Astrocyte of the spinal cord (primary cell): ENCODE measurements at places on chromosomes 16 and 17.
A peak's percentile ranks its signal among the peaks of the same experiment; 100 is the strongest.

- DNase-seq, result no peak
Observed at GRCh38 chr17:19978209-19978802, 678 bp upstream of the AKAP10 start.

GRCh38 chr16:87344165-87344930, 27.2 kb upstream of the C16orf95 start:
- peak; percentile 27 for DNase-seq

GRCh38 chr17:74520790-74521480, 10.3 kb downstream of the CD300LB start:
- no peak for DNase-seq

GRCh38 chr16:27344721-27345120, 30.9 kb downstream of the IL4R start:
- DNase-seq, result no peak

- no peak for DNase-seq
Observed at GRCh38 chr17:72498364-72499210, 377.8 kb downstream of the SOX9 start.

GRCh38 chr17:8859804-8860430, 7.6 kb downstream of the PIK3R6 start:
- no peak for DNase-seq

- no peak for DNase-seq
Observed at GRCh38 chr17:6105649-6106007, 35.4 kb downstream of the WSCD1 start.

DNA sequence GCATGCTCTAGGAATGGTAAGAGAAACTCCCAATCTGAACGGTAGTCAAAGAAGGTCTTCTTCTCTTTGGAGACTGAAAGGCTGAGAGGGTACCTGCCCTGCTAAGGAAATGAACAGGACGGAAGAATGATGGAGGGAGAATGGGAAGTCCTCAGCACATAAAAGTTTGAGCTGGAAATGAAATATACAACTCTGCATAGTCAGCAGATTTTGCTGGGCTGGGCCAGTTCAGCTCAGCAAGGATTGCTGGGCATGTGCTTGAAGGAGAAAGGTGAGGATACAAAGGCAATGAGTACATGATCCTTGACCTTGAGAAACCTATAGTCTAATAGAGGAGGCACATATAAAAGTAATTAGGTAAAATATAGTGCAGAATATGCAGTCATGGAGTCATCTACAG, 669.3 kb downstream of the MAF start:
- no peak for DNase-seq

DNA sequence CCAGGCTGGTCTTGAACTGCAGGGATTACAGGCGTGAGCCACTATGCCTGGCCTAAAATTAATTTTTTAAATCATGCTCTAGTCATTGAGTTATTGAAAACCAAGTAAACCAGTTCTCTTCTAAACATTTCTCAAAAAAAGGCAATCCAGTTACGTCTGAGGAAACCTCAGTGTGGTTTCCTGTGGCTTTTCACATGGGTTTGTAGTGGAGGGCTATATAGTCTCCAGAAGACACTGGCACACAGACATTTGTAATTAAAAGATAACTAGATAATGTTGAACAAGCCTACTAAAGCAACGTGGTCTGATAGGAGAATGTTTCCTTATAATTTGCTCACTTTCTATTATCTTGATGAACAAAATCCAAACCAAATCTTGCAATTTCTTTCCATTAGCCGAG, 5.2 kb upstream of the TOB1 start:
- no peak for DNase-seq

DNA sequence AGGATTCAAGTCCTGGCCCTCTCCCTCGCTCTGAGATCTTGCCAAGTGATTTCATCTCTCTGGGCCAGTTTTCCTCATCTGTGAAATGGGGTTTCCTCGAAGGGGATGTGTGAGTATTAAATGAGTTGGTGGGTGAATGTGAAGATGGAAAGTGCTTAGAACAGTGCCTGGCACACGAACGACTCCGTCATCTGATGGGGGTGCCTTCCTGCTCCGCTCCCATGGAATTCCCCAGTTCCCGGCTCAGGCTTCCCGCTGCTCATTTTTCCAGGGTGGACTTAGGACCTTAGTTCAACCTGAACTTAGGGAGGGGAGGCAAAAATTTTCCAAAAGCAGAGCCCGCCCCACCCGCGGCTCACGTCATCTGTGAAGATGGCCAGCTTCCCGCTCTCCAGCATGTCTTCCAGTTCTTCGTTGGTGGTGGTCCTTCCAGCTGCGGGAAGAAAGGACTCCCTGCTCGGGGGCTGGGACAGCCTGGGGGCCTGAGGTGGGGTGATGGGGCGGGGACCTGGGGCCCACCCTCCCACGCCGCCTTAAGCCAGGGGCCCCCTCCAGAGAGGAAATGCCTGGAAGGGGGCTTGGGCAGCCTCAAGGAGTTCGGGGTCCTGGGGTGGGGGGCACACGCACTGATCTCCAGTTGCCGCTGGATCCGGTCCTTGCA, 11.4 kb downstream of the HSD3B7 start:
- DNase-seq, result no peak

GRCh38 chr16:1486551-1487390, 2.0 kb downstream of the PTX4 start:
- no peak for DNase-seq

- DNase-seq, result peak; percentile 50
Observed at GRCh38 chr16:85659805-85660511, 28.8 kb downstream of the GINS2 start.

DNA sequence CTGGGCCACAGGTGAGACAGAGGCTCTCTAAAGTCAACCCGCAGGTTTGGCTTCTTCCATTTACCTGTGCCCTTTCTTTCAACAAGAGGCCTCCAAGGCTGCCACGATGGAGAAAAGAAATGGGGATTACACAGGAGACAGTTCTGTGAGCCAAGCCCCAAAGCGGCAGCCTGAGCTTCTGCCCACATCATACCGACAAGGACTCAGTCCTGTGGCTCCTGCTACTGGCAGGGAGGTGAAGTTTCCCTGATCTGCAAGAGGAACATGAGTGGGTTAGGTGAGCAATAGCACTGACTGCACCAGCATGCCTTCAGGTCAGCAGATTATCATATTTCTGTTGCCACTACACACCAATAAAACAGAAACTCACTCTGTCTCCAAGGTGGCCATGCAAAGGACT, 800.0 kb downstream of the KCNJ18 start:
- DNase-seq, result no peak

- DNase-seq, result no peak
Observed at GRCh38 chr16:53064081-53064578, 9.3 kb downstream of the CHD9 start.

DNA sequence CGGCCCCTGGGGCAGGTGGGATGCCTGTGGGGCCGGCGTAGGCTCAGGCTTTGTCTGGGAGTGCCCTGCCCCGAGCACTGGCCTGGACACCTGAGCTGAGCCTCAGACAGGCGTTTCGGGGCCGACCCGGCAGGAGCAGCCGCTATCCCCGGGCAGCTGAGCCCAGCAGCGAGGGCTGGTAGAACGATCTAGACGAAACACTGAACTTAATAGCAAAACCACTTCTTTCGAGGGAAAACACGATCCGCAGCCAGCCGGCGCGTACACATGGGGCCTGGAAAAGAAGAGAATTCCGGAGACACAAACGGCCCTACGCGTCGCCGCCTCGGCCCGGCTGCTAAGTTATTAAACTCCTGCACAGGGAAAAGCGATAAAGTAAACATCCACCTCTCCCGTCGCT, 22.0 kb upstream of the SSTR5 start:
- DNase-seq, result no peak

DNA sequence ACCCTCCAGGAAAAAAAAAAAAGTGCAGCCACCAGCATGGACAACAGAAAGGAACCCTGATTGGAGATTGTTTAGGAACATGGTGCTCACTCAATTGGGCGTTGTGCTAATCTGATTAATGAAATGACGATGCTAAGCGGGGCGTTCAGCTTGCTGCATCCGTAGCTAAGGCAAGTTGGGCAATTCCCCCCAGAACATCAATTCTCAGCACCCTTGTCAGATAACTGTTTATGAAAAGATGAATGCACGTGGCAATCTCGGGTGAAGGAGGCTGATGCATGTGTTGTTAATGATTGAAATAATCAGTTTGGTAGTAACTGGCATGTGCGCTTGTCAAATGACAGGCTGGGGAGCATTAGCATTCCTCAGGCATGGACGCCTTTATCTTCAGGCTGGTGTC, 57.0 kb downstream of the HS3ST3A1 start:
- no peak for DNase-seq

DNA sequence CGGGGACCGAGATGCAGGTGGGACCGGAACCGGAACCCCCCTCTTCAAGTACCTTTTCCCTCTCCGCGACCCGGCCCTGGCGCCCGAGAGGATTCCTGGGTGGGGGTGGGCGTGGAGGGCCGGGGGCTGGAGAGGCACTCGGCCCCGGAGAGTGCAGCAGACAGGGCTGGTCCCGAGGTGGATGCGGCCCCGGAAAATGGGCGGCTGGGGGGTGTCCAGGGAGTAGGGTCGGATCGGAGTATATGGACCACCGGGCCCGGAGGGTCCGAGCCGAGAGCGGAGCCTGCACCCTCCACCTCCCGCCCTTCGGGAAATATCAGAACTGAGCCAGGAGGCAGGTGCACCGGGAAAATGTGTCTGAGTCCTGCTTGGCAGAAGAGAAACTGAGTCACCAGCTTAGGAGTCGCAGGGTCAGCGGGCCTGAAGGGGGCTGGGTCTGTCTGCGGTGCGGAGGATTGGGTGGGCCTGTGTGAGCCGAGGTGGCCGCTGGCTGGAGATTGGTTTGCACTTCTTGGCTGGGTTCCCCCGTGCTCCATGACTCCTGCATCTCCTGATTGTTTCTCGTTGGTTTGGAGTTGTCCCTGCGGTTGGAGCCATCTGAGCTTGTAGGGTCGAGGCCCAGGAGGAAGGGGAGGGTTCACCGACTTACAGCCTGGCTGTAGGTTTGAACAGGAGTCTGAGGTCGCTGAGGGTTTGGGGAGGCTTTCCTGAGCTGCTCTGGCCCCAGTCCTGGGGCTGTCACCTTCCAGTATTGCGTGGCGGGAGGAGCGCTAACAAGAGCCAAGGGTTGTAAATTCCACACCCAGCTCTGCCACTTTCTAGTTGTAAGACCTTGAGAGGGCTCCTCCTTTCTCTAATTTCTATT, 518 bp downstream of the SH2B1 start:
- DNase-seq, result peak; percentile 48

- no peak for DNase-seq
Observed at GRCh38 chr16:72862090-72862489, 185.8 kb downstream of the ZFHX3 start.

DNA sequence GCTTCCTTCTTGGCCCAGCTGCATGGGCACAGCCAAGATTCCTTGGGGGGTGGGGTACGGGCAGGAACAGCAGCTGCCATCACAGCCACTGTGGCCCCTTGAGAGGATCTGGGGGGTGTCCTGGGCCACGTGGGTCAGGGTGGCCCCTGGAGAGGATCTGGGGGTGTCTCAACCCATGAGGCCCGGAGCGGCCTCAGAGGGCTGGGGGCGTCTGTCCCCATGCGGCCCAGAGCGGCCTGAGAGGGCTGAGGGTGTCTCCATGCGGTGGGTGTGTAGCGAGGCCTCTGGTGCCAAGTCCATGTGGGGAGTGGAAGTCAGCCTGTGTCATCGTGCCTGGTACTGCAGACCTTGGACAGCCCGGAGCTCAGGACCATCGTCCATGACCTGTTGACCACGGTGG, 13.7 kb downstream of the TSC2 start:
- no peak for DNase-seq

DNA sequence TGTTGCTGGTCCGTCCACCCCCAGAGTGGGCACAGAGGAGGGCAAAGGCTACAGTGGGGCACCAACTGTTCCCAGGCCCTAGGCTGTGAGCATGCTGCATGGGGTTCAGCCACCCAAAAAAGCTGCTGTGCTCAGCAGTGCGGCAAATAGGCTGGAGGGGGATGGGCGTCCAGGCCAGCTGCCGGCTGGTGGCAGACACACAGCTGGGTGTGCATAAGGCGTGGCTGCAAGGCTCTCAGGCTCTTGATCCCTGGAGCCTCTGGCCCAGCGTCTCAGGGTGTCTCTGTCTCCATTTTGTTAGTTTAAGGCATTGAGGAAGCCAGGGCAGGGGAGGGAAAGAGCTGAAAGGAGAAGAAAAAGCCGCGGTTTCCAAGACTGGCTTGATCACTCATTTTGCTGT, 8.8 kb downstream of the RPL19 start:
- no peak for DNase-seq

- DNase-seq, result no peak
Observed at GRCh38 chr17:74343121-74343520, 17.1 kb downstream of the KIF19 start.

- DNase-seq, result no peak
Observed at GRCh38 chr16:88550246-88550661, 19.9 kb upstream of the ZC3H18 start.

GRCh38 chr17:17745476-17746455, 64.5 kb downstream of the RAI1 start:
- DNase-seq, result no peak

DNA sequence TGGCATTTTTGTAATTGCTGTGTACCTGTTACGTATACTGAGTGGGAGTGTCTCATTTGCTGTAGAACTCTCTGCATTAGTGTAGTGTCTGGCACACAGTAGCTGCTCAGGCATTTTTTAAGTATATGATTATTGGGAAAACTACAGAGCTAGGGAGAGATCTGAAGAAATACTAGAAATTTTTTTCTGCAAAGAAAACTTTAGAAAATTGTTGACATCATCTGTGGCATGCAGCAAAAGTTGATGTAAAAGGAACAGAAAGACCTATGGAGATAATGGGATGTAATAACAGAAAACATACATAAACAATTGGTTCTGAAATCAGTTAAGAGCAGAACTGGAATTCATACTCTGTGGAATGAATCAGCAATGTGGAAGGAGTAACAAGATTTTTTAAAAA, 11.6 kb downstream of the CLTC start:
- DNase-seq, result no peak

GRCh38 chr17:44736551-44737240, 22.1 kb upstream of the ADAM11 start:
- no peak for DNase-seq

GRCh38 chr16:57067347-57067746, 25.0 kb upstream of the CPNE2 start:
- no peak for DNase-seq

DNA sequence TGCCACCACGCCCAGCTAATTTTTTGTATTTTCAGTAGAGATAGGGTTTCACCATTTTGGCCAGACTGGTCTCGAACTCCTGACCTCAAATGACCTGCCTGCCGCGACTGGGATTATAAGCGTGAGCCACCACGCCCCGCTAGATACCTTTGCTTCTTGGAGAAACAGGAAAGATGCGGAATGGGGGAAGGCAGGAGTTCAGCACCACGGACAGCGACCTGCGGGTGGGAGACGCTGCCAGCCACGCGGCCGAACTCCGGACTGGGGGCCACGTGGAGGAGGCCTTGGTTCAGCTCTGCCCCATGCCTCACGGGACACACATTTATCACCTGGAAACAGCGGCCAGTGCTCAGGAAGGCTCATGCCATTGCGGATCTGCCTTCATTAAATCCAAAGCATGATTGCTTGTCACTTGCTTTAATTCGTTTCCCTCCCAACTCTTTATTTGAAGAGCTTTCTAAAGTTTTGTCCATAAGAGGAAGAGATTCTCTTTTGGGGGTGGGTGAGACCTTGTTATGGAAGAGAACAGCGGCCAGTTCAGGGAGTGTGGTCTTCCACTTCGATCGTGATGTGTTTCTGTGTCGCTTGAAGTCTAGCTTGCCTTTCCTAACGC, 219.9 kb downstream of the ENGASE start:
- DNase-seq, result peak; percentile 28
